ENCODE measurements at places on chromosomes 1 and 21.

DNA sequence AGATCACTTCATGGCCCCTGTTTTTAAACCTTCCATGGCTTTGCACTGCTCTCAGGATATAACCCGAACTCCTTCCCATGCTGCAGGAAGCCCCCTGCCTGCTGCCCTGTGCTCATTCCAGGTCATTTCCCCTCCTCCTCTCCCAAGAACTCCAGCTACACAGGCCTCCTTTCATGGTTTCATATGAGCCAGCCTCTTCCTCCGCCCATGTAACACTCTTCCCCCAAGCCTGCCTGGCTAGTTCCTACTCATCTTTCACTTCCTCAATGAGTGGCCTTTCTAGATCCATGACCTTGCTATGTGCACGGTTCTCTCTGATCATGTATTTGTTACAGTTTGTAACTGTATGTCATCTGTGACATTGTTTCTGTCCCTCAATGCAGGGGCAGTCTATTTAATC lies 3.1 kb upstream of the NCF2 start:
- DNase-seq, result no peak

GRCh38 chr1:152657677-152658076 lies 5.5 kb upstream of the LCE2D start:
- no peak for DNase-seq

DNA sequence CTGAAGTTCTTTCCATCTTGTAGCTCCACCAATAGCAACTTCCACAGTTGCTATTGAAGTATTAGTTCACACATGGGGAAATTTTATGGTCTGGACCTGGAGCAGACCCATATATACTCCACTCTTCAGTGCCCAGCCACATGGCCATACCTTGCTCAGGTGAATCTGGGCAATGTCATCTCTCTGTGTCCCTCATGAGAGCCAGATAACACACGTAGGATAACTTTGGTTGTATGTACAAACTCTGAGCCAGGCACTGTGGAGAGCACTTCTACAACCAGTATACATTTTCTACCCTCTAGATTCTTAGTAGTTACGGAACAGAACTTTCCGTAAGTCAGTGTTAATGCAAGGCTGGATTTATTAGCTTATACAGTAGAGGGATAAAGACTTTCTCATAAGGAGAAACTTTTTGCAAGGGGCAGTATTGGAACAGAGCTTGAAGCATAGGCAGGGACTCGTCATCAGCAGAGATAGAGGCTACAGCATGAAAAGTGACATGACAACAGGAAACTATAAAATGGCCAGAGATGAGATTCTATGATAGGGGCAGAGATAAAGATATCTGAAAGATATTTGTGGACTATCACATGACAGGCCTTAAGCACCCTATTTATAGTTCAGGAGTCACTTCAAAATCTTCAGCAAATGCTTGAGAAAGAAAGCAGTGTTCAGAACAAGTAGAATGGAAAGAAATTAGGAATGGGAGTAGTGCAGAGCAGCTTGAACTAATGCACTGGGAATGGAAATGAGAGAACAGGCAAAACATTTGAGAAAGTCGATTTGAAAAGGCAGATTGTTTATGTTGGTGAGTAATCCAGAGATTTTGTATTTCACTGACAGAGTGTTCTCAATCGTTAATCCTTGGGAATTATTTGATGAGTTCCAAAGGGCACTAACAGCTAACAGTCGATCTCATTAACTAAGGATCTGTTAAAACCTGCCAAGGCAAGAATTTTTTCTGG lies 481.8 kb downstream of the USP25 start:
- DNase-seq, result no peak

DNA sequence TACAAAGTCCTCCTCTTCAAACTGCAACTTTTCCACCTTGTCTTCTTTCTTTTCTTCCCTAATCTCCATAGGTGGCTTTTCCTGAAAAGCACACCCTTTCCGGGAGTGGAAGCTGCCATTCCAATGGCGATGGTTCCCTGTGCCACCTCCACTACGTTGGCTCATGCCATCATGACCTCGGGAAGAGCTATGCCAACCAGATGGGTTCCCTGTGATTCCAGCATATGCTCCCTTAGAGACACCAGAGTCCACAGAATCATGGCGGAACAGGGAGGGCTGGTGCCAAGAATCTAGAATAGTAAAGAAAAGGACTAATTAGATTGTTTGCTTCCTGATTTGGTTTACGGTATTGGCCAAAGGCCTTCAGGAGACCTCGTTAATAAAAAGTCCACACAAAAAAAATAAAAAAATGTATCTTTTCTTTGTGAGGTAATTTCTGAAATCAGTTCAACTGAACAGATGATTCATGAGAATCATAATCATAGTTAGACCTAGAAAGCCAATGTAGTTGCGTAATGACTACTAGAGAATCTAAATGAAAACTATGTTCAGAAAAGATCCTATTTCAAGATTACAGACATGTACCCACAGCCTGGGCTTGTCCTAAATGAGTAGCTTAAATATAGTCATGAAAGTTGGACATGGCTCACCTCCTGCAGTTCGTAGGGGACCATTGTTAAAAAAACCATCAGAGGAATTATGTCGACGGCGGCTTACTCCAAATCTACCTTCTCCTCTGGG lies 30.9 kb upstream of the CCDC17 start:
- DNase-seq, result no peak

DNA sequence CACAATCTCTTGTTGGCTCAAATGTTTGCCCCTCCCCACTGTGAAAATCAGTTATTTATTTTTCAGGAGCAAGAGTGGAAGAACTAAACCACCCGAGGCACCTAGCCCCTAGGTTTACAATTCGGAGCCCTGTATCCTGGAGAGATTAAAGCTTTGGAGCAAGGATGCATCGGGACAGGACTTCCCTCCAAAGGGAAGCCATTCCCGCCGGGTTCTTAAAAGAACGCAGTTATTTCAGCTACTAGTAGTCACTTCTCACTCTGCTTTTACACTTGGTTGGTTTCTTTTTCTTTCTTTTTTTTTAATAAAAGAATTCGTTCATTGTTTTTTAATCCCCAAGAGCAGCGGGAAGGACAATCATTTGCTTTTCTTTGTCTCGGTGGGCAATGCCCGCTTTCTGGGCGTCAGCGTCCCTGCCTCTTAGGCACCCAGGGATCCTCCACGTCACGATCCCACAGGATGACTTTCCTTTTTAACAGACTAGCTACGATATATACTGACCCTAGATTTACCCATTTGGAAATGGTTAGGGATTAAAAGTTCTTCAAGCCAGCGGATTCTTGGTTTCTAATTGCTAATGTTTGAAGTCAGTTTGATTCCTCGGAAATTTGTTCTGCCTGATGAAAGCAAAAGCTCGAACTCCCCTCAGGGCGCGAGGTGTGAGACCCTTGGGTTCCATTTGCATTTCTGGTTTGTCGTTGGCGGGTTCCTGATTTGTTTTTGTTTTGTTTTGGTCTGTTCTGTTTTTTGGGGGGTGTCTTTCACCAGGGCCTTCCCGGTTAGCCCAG lies 9.0 kb downstream of the TBX15 start:
- no peak for DNase-seq

GRCh38 chr1:108502138-108502537 lies 52.0 kb downstream of the NBPF6 start:
- no peak for DNase-seq

- DNase-seq, result no peak
Observed at GRCh38 chr1:204731985-204732575, 46.5 kb upstream of the LRRN2 start.

GRCh38 chr1:36115200-36115669 lies 9.8 kb downstream of the COL8A2 start:
- DNase-seq, result no peak

- no peak for DNase-seq
Observed at GRCh38 chr21:36282568-36283230, 37.3 kb upstream of the MORC3 start.

- DNase-seq, result no peak
Observed at GRCh38 chr1:17196496-17197185, 8.3 kb upstream of the PADI1 start.

GRCh38 chr1:94883691-94884090 lies 43.2 kb downstream of the CNN3 start:
- no peak for DNase-seq

DNA sequence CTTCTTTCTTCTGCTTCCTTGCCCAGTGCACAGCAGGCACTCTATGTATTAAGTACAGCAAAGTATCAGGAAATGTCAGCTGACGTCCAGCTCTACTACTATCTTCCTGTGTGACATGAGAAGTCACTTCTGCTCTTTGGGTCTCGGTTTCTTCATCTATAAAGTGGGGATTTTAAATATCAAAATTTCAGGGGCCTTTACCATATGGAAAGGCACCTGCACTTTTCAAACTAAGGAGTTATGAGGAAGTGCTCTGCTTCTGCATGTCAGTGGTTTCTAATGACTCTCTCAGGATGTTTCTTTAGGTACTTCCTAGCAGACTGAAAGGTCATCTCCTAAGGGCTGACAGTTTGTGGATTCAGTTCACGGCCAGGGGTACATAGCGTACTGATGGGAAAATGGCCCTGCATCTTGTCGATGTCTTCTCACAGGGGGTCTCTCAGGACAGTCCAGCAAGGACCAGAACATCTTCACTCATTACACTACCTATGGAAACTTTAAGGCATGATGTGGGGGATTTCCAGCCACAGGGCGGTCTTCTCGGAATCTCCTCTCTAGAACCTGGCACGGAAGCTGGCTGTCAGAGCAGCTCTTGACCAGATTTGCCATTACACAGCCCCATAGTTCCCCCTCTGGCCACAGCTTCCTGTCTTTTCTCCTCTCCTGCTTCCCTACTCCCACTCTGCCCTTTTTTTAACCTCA lies 42.0 kb upstream of the MTF1 start:
- no peak for DNase-seq

GRCh38 chr1:219517031-219517430 lies 95.9 kb downstream of the ZC3H11B start:
- DNase-seq, result no peak

- DNase-seq, result no peak
Observed at GRCh38 chr1:65478379-65479026, 58.0 kb downstream of the LEPR start.

DNA sequence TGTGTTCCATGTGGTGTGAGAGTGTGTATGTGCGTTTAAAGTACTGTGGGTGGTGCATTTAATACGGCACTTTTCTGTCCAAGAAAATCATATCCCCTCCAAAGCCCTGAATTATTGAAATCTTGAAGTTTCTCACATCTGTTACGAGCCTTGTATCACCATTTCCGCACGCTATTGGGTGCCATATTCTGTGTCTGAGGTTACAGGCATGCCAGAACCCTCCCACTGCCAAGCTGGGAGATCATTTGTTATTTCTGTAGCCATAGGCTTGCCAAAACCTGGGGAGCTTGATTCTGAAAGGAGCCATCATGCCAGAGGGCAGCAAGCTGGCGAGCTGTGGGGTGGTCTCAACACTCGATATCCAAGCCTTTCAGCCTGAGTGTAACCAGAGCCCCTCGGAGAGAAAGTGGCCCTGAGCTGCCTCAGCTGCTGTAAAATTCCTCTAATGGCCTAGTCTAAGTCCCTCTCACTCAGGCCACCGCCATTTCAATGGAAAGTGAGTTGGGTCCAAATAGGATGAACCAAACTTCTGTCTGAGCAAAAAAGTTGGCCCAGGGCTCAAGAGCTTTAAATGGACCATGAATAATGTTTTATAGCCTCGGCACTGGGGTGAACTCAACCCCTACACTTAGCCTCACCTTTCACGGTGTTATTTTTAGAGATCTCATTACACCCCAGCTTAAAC lies 298.4 kb upstream of the DUSP10 start:
- no peak for DNase-seq

DNA sequence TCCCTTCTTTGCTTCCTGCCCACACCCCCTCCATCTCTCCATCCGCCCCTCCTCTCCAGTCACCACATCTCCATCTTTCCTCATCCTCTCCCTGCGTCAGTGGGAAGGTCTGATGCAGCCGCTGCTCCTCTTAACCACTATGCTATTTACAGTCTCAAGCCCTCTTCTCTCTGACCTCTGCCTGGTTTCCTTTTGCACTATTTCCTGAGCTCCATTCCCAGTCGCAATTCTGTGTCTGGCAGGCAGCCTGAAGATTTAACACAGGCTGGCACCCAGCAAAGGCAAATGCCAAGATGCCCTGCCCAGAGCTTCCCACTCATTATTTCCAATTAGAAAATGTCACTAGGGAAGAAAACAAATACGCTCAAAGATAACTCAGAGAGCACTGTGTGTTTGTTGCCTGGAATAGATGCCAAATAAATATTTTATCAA lies 89.6 kb upstream of the LPGAT1 start:
- no peak for DNase-seq

DNA sequence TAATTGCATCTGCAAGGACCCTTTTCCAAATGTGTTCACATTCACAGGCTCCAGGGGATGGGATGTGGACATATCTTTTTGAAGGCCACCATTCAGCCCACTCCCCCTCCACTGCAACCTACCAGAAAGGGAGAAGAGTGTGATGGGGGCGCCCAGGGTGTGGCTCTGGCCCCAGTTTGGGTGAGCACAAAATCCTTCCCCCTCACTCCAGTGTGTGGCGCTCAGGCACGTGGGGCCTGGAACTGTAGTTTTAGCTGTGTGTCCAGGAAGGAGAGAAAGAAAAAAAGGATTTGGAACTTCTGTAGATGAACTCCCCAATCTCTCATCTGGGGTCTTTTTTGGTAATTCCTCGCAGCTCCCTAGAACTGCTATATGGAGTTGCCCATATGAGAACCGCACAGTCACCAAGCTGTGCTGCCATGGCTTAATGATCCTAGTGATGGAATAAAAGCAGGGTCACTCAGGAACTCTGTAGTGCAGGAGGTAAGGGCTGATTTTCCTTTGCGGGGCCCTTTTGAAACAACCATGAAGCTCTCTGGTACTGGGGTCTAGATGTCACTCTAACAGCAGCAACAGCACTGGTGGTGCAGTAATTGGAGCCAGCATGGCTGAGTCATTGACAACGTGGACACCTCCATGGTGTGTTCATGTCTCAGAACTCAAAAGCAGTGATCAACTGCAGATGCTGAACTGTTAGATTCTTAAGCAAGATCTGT lies 17.0 kb downstream of the AGT start:
- DNase-seq, result no peak

DNA sequence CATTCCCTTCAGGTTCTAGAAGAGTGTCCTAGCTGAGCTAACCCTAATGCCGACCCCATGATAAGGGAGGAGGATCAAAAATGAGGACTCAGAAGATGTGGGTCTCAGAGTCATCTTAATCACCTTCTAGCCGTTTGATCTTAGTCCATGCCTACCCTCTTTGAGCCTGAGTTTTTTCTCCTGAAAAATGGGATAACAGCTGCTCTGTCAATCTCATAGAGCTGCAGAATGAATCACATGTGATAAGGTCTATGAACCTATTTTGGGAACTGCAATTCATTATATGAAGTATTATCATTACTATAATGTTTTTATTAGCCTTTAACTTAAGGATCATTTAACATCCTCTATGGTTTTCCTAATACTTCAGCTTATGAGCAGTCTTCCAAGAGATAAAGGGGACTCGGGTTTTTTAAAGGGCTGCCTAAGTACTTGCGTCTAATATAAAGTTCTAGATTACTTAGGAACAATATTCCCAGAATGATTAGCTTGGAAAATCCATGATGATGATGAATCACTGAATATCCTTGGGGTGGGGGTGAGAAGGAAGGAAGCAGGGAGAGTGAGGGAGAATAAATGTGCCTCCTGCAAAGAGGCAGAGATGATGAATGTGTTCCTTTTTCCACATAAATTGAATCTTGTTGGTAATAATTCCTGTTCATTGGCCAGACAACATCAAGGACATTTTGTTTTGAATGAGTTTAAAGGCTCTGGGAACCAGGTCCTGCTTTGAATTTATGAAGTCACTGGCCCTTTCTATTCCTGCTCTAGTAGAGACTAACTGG lies 66.8 kb downstream of the COLGALT2 start:
- DNase-seq, result no peak

- no peak for DNase-seq
Observed at GRCh38 chr1:85550784-85551516, 29.6 kb upstream of the CCN1 start.

GRCh38 chr1:154843636-154844296 lies 26.3 kb downstream of the KCNN3 start:
- no peak for DNase-seq

- no peak for DNase-seq
Observed at GRCh38 chr1:8182034-8182761, 135.7 kb upstream of the SLC45A1 start.

Measured in activated CD4-positive, alpha-beta T cell treated with anti-CD3 and anti-CD28 coated beads, Interleukin-2, amount 50 U/mL, for 24 hours (primary cell).